ENCODE measurements at places on chromosomes 7 and 10. TPM values are rescaled to one million over a fixed set of nuclear protein-coding genes. Genes with fewer than 3 reads are reported as not detected.

DENND11 gene
- total RNA-seq: 16.1 TPM

DNA sequence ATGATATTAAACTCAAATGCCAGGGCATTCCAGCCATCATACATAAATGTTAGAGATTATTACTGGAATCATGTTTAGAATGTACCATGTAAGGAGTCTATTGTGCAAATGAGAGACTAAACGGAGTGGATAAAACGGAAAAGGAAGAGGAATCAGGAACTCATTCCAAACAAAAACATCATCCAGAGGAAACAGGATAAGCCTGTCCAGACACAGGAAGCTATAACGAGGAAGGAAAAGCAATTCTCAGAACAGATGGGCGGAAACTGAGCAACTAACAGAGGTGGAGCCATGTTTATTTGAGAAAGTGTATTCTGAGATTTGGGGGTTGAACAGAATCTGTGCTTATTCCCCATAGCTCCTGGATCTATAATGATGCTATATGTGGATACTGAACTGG lies 52.3 kb upstream of the TRIM24 start:
- no peaks in the 10 kb centered on the region for H3K27me3 ChIP-seq
- DNase-seq: no peak
- H3K27ac ChIP-seq: no peak overlapping the region
- no peaks in the 10 kb centered on the region for H3K36me3 ChIP-seq

RPEL1 gene
- 0.05 TPM for total RNA-seq

CNPY1 gene
- not detected for total RNA-seq

EIF4EBP2 gene
- total RNA-seq: 18.9 TPM

Measured in thymus (tissue), 14 donors.